ENCODE measurements at places on chromosomes 13 and 19.

DNA sequence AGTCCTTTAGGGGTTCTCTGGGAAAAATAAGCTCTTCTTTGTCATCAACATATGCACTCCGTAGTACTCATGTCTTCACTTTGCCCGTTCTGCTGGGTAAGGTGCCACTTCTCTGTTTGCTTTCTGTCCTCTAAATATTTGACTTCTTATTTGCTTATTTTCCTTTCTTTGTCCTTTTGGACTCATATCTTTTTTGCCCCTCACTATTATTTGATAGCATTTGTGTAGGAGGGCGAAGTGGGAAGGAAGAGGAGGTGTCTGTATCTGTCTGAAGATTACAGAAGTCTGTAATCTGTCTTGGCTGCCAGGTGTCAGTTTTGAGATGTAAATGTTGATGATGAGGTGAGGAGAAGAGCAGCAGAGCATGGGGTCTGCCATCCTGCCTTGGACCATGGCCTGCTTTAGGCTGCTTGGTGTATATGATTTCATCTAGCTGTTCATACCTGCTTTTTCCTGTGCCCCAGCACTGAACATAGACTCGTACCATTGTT, 30.8 kb downstream of the USPL1 start:
- DNase-seq, result no peak

GRCh38 chr19:20357921-20358320, 190.9 kb downstream of the ZNF486 start:
- no peak for DNase-seq

GRCh38 chr13:41652735-41653361, 195.5 kb downstream of the RGCC start:
- DNase-seq, result no peak

GRCh38 chr13:72932250-72932649, 126.6 kb upstream of the KLF5 start:
- DNase-seq, result no peak

GRCh38 chr19:19487950-19488874, 27.1 kb downstream of the TSSK6 start:
- DNase-seq, result no peak

DNA sequence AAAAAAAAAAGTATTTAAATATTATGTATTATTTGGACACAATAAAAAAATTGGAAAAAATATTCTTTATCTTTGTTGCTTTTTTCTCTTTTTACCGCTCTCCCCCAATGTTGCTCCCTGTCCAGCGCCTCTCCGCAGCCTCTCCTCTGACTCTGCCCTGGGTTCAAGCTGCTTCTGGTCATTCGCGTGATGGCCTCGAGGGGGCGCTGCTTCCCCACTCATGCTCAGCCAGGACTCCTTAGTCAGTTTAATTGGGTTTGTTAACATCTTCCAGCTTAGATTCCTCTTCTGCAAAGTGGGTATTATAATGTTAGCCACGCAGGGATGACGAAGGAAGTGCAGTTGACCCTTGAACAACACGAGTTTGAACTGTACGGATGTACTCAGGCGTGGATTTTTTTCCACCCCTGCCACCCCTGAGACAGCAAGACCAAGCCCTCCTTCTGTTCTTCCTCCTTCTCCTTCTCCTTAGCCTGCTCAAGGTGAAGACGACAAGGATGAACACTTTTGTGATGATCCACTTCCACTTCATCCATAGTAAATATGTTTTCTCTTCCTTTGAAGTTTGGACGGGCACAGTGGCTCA, 4.9 kb upstream of the NWD1 start:
- no peak for DNase-seq

GRCh38 chr13:73462241-73462640, 403.4 kb downstream of the KLF5 start:
- DNase-seq, result no peak

GRCh38 chr13:97100821-97101220, 106.5 kb upstream of the OXGR1 start:
- DNase-seq, result no peak

- no peak for DNase-seq
Measured at GRCh38 chr19:18304208-18304457, 18.7 kb downstream of the LSM4 start.

DNA sequence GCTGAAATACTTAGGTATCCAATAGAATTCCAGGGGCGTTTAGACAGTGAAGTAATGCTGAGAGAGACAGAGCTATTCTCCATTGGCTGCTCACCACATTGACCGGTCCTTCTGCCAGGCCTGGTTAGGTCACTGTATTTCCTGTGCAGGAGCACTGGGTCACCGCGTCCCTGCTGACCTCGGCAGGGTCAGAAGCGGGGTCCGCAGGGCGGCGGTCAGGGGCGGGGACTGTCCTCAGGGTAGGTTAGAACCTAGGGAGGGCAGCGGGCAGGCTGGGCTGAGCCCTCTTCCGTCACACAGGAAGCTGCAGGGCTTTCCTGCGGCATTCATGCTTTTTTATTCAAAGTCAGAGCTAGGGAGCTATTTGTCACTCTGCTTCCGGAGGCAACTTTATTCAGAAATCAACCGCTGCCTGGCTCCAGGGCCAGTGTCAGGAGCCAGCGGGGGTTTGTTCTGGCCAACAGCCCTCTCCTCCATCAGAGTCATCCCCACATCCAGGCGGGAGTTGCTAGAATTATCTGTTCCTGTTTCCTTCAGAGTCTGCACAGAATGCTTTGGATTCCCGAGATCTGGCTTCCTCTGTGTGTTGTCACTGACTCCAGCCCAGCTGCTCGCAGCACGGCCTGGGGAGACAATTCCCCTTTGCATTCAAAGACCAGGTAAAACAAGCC, 81.2 kb upstream of the WASF3 start:
- no peak for DNase-seq

DNA sequence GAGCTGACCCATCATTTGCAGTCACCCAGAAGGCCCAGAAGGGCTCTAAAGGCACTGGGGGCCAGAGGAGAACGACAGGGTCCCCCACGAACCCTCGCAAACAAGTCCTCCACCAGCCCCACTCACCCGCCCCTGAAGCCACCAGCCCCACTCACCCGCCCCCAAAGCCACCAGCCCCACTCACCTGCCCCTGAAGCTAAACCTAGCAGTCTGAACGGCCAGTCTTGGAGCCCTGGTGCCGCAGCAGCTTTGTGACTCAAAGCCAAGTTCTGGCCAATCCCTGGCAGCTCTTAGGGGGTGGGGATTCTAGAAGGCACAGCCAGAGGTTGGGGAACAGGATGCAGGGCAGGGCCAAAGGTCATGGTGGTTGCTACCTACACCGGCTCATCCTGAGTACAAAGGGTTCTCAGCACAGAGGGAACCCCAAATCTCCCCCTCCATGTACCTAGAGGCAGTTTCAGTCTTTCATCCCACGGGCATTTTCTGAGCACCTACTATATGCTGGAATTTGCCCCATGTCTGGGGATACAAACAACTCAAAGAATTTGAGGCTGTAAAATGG, at the start of gene IQCN:
TSS of gene IQCN (minus strand) at position 234 of the 562 bp plus-strand sequence. CDS start 4,974 bp downstream, outside the sequence.
- DNase-seq, result no peak

DNA sequence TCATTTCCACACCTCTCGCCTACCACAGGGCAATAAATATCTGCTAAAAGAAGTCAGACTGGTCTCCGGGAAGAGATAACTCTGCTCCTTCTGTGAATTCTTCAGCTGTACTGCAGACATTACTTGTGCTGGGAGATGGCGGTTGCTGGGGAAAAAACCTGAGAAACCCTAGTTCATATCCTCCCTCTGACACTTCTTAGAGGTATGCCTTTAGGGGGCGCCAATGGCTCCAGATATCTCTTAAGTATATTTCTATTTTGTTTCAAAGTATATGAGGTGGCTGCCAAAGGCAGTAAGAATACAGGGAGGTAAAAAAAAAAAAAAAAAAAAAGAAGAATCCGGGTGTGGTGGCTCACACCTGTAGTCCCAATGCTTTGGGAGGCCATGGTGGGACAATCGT, 175.2 kb downstream of the PAN3 start:
- DNase-seq, result no peak

DNA sequence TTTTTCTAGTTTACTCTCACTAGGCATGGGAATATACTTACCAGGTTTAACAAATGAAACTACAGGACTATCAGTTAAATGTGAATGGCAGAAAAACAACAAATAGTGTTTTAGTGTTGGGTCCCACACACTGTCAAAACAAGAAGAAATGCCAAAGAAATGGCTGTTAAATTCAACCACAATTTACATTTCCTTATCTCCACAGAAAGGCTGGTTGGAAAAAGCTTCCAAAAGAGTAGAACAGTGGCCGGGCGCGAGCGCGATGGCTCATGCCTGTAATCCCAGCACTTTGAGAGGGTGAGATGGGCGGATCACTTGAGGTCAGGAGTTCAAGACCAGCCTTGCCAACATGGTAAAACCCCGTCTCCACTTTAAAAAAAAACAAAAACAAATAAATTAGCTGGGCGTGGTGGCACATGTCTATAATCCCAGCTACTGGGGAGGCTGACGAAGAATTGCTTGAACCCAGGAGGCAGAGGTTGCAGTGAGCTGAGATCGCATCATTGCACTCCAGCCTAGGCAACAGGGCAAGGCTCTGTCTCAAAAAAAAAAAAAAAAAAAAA, 66.5 kb downstream of the SERP2 start:
- DNase-seq, result no peak

GRCh38 chr13:30338331-30338851, 31.0 kb upstream of the KATNAL1 start:
- no peak for DNase-seq

Data from stimulated activated CD4-positive, alpha-beta T cell treated with anti-CD3 and anti-CD28 coated beads, Interleukin-1b, Interleukin-23, amount 100 ng/mL, for 1 hour (primary cell).